ENCODE measurements at places on chromosomes 1 and 21. TPM values are rescaled to one million over a fixed set of nuclear protein-coding genes. Genes with fewer than 3 reads are reported as not detected.

Gene TFF2
- not detected for total RNA-seq

Gene ACTA1
- not detected for total RNA-seq

Gene GUCA2B
- total RNA-seq: not detected

Gene MAB21L3
- 0.84 TPM for total RNA-seq

Gene AADACL3
- not detected for total RNA-seq

Gene CD84
- not detected for total RNA-seq

Gene DYNLT5
- total RNA-seq: not detected
